ENCODE measurements at places on chromosomes 12 and 14.
A peak's percentile ranks its signal among the peaks of the same experiment; 100 is the strongest.

DNA sequence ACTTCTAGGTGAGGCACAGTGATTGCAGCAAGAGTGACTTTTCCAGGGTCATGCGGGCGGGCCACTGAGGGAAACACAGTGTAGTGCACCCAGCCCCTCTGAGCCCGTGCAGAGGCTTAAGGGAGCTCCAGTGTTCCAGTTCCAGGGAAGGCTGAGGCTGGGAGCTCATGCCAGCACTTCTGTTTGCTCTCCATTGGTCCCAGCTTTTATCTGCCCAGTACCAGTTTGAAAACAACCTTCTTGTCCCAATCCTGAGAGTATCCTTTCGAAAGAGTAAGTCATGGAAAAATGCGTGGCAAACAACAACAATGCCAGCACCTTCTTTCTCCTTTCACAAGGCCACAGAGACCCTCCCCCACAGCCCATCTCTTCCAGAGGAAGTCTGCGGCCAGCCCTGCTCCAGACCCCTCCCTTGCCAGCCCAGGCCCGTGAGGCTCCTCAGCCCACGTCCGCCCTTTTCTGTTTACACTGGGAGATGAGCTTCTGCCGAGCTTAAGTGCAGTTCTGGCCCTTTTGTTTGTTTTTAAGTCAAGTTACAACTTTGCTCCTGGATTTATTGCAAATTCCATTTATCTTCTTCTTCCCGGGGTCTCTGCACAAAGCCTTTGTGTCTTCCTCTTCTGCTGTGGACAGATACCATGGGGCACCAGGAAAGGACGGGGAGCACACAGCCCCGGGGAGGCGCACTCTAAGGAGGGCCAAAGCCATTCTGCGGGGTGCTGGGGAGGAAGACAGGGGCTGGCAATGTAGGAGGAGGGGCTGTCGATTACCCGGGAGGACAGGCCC is 185.6 kb downstream of the ZFP36L1 start:
- no peak for DNase-seq

DNA sequence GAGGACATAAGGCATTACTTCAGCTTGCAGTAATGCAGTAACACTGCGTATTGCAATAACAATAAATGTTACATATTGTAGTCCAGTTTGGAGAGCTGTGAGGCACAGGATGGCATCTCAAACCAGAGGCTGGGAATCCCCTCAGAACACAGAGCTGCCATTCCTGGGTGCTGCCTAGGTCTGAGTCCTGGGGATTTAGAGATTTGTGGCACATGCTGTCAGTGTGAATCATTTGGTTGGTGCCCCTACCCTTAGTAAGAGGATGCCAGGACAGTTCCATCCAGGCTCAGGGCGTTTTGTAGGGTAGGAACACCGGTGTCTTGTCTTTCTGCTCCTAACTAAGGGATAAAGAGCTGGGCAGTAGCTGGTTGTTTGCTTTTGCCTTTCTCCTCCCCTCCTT is 22.5 kb downstream of the ZFHX2 start:
- no peak for DNase-seq

- no peak for DNase-seq
These were observed 77.7 kb downstream of the FLRT2 start for GRCh38 chr14:85607651-85608081.

- DNase-seq: no peak
These were observed 196.6 kb downstream of the PCNX1 start for GRCh38 chr14:71103662-71104484.

- DNase-seq: no peak
These were observed 31.8 kb downstream of the ATXN3 start for GRCh38 chr14:92074555-92074954.

DNA sequence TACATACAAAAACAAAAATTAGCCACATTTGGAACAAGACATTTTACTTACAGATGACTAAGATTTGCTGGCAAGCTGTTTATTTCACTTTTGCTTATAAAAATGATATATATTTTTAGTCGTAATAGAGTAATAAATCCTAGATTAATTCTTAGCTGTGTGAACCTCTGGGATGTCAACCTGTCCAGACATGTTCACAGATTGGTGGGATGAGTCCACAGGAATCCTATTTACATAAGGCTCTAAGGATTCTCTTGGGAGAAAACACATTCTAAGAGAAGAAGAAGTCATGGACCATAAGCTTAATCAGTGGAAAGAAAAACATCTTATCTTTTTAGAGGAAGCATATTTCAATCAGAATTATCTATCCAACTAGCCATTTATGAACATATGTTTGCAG is 797.4 kb downstream of the C12orf50 start:
- no peak for DNase-seq

DNA sequence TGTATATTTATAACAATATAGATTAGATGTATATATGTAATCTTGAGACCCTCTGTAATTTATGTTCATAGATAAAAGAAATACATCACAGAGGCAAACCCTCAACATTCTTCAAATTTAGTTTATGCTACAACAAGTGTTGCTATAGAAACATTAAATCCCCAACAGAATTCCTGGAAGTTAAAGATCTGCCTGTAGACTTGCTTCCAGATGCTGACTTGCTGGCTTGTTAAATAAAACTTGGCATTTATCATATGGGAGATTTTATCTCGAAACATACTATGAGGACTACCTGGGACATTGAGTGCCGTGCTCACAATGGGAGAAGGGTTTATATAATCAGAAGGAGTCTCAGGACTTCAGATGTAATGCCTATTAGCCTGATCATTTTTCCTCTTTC is 136.3 kb upstream of the PLXNC1 start:
- DNase-seq: no peak

- DNase-seq: no peak
These were observed 460.2 kb downstream of the RAD51B start for GRCh38 chr14:68279777-68280233.

- no peak for DNase-seq
These were observed 64.5 kb downstream of the KCNA1 start for GRCh38 chr12:4974217-4974616.

DNA sequence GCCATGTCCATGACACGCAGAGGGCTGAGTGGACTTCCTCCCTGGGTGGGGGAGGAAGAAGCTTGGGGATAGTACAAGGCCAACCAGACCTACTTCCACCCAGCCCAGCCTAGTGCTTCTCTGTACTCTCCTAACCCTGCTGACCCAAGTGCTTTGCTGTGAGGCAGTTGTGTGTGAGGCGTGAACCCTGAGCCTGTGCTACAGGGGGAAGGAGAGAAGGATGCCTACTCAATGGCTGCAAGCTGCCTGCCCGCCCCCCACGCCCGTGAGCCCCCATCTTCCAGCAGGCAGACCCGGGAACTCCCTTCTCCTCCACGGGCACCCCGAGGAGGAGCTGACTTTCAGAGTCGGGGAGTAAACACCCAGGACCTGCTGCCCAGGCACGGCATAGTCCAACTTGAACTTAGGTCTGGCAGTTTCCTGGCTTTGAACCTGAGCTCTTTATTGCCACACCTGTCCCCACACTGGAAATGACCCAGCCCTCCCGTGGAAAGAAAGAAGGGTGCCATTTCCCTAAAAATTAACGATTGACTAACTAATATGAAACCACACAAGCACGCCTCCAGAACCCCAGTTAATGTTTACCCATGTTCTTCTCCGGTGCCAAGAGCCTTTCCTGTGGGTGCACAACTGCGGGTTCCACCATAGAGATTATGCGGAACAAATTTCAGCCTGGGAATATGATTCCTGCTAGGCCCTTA is 10.8 kb downstream of the ALDH2 start:
- no peak for DNase-seq

- DNase-seq: no peak
These were observed 7.9 kb downstream of the PPP4R3A start for GRCh38 chr14:91501951-91502930.

GRCh38 chr14:67411820-67412421 is at the start of gene PLEK2:
TSS of gene PLEK2 (minus strand) at chr14:67412165. CDS start at chr14:67412059, 106 bp downstream.
- peak; percentile 19 for DNase-seq

- no peak for DNase-seq
These were observed 41.3 kb downstream of the CCDC60 start for GRCh38 chr12:119375883-119376190.

DNA sequence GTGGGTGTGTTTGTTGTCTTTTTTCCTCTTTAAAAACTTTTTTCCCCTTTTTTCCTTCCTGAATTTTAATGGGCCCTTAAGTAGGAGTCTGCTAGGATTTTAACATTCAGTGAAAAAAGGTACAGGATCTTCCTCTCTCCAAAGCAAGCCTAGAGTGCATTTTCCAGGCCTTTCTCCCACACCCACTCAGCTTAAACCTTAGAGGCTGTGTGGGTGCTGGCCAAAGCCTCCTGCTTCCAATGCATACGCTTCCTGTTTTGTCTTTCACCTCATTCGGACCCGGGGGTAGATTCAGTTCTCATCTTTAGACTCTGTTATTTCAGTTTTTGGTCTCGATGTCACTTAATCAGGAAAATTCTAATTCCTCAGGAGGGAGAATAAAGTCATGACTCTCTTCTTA is 51.2 kb downstream of the TMEM30B start:
- no peak for DNase-seq

DNA sequence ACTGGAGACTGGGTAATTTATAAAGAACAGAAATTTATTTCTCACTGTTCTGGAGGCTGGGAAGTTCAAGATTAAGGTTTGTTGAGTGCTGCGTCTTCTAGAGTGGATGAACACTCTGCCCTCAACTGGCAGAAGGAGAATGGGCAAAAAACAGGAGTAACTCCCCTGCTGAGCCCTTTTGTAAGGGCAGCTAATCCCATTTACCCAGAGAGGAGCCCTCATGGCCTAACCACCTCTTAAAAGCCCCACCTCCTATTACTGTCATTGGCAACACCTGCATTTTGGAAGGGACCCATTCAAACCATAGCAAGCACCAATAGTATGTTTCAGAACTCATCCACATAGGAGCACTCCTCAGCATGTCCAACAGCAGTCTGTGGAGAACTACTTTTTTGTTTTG is 47.4 kb downstream of the BORCS5 start:
- DNase-seq: no peak

GRCh38 chr12:96197503-96198272 is 3.5 kb downstream of the ELK3 start:
- no peak for DNase-seq

DNA sequence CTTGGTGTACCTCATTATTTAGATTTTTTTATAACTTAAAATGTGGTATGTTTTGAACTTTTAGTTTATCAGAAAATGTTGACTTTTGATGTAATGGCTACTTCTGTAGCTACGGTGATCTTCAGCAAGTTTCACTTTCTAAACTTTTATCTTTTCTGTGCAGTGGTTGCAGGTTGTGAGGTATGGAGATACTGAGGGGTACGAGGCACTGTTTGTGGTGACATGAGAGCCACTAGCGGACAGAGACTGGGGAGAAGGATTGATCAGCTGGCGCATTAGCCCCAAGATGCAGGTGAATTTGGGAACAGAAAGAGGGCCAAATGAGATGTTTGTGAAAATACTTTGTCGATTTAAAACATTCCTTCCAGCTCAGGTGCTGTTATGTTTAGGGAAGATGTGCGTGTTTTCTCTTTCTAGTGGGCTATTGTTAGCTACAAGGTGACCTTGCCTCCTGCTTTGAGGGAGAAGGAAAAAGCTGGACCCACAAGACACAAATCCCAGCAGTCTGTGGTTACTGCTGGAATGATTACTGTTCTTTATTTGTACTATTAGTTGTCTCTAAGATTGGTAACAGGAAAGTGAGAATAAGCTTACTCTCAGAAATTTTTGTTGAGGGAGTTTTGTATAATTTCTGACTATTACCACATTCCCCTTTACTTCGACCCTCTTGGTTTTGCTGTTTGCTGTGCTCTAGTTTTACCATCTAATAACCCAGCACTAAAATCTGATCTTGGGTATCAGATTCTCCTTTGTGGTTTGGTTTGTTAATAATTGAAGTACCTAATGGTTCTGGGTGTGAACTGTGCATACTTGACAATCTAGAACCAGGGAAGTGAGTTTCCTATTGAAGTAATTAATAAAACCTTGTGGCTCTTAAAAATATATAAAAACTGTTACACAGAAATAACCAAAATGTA is 61.7 kb downstream of the FBXO34 start:
- no peak for DNase-seq

DNA sequence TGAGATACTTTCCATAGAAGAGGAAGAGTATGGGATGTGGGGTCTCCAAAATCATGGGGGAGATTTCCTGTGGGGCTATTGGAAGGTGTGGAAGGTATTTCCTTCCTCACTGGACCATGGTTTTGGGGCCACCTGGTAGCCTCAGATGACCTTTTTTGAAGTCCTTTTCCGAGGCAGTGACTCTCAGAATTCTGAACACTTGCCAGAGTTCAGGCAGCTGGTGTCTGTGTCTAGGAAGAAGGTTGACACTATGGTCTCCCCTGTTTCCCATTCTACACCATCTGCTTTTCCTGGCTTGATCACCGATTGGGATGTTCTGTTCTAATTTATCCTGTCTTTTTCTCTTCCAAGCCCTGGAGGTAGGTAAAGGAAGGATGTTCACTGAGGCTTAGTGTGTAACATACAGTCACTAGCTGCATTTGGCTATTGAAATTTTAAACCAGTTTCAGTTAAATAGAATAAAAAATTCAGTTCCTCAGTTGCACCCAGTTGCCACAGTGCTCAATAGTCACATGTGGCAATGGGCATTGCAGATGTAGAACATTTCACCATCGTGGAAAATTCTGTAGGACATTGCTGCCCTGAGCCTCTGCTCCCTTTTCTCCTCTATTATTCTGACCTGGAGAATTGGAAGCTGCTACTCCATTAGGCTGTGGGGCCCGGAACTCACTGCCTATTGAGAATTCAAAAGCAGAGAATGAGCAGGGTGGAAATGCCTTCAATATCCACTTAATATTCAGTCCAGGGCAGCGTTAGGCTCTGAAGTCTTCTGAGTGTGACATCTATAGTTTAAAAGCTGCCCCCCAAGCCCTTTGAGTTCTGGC is 11.0 kb upstream of the PLEKHG3 start:
- no peak for DNase-seq

- DNase-seq: no peak
These were observed 11.4 kb downstream of the AKT1 start for GRCh38 chr14:104784218-104784568.

- no peak for DNase-seq
These were observed 244.4 kb downstream of the ZFP36L1 start for GRCh38 chr14:68548194-68549076.

DNA sequence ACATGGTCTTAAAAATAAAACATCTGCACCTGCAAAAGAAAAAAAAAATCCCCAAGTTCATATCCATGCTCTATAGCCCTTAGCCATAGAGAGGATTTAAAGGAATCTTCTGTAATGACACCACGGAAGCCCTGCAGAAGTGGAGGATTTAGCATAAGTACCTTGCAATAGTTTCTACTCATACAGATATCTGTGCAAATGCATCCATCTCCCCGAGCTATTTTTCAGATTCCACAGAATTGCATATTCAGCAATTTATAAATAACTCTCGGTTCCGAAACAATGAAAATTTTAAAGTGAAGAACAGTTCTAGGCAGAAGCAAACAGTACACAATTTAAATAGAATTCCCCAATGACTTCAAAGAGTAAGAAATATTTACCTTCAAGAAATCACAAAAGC is 424 bp downstream of the IGF1 start:
- no peak for DNase-seq

- DNase-seq: no peak
These were observed 111.9 kb downstream of the GARIN6 start for GRCh38 chr12:99759444-99759843.

DNA sequence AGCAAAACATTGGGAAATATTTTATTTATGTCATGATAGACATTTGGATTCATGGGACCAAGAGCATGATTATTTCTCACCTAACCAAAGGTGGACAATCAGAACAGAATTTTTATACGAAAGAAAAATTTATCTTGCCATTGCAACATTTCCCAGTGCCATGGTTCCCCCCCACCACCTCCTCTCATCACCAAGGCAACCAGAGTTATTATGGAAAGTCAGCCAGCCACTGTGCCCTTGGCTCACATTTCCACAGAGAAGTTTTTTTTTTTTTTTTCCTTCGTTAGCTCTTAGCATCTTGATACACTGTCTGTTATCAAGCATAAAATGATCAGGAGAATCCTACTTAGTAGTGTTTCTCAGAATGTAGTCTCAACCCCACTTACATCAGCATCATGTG is 176.4 kb upstream of the TMTC1 start:
- DNase-seq: no peak
